ENCODE measurements at places on chromosomes 16 and 17.

- no peak for DNase-seq
Observed at GRCh38 chr17:5592382-5592781, 8.1 kb upstream of the NLRP1 start.

GRCh38 chr17:302300-302698, 50.3 kb downstream of the RPH3AL start:
- no peak for DNase-seq

DNA sequence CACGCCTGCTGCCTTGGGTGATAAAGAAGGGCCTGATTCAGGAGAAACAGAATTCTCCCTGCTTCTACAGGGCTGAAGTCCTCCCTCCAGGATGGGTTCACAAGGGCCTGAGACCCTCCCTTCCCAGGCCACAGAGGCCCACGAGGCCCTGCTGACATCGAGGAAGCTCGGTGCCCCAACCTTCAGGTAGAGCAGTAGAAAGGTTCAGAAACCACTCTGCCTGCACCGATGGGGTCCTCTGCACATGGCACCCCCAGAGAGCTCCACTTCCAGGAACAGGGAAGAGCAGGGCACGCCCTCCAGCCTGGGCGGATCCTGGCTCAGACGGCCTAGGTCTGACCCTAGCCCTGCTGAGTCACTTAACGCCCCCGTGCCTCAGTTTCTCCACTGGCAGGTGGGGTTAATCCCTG, 773 bp downstream of the CENPX start:
- DNase-seq, result no peak

DNA sequence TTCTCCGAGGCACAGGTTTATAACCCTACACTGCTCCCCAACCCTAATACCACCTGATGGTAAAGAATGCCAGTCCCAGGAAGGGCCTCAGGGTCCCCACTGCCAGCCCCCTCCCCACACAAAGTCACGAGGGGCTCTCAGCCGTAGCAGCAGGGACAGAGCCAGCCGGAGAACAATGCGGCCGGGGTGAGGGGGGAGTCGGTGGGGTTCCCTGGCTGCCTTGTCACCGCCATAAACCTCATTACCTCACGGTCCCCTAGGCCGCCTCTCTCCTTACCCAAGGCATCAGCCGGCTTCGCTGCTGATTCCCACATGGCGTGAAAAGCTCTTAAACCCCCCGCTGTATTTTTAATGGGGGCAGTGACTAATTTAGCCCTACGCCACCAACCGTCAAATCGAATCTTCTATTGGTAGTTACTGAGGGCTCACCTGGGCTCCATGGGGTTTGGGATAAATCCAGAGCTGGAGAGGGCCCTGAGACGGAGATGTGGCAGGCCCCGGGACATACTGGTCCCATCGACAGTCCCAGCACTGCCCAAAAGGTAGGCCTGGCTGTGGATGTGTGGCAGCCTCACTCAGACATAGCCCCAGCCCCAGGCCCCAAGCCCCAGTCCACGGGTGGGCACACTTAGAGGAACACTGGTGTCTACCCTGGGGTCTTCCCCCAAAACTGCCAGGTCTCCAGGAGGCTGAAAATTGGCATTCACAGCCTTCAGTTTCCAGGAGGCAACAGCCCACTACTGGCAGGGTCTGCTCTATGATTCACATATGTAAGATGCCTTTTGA, 115.3 kb downstream of the C16orf78 start:
- DNase-seq, result no peak

DNA sequence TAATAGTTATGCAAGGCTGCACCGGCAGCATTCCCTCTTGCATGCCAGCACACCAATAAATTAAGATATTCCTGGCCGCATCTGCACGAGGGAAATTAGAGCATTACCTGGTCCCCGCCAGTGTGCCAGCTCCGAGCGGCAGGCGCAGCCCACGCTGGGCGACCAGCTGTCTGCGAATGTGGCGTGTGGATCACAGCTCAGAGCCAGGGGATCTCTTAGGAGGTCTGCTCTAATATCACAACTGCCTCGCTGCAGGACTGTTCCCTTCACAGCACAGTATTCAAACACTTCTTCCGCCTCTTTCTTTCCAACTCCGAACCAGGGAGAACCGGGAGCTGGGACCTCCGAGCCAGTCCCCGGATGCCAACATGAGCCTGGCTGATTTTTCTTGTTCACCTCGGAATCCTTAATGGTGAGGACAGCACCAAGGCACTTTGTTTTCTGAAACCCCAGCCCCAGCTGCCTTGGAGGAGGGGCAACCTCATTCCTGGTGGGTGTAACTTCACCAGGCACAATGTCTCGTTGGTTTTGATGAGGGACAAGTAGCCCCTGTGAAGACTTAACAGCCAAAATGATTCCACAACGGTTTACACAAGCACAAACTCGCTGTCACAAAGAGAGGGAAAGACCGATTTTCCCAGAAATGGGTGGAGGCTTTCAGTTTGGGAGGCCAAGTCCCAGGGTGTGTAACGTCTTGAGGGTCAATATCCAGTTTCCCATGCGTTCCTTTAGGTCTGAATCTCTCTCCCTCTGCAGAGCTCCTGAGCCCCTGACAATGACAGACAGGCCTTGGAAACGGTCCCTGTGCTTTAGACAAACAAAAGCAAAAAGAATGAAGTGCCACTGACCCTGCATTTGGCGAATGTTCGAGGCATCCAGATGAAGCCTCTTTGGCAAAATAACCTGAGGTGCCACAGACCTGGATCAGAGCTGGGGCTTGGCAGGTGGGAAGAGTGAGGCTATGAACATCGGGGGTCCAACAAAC, 213.2 kb downstream of the C16orf78 start:
- no peak for DNase-seq

GRCh38 chr16:81601008-81601428, 156.4 kb downstream of the CMIP start:
- no peak for DNase-seq

DNA sequence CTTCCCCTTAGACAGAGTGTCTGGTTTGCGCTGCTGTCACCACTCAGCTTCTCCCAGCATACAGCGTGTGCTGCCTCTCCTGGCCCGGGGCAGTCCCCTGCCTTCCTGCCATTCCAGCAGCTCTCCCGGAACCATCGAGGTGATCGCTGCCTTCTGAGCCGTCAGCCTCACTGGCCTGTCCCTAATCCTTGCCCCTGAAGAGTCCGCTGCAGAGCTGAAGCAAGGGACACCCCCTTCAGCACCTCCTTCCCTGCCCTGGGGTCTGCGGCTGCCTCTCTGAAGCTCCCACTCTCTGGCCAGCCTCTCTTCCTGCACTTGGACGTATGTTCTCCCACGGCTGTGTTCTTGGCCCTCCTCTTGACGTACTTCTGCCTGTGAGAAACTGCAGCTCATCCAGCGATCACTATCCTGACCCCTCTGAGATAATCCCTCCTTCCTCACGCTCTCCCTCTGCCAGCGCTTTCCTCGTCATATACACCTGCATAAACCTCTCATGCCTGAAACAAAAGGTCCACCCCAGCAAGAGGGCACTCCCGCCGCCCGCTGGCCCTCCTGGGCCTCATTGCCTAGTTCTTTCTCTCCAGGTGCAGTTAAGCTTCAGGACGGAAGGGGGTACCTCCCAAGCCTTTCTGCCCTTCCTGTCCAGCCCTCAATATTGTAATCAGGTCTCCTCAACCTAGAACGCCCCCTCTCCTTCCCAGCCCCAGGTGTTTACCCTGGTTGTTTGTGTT, 220.6 kb upstream of the CHMP6 start:
- DNase-seq, result no peak

DNA sequence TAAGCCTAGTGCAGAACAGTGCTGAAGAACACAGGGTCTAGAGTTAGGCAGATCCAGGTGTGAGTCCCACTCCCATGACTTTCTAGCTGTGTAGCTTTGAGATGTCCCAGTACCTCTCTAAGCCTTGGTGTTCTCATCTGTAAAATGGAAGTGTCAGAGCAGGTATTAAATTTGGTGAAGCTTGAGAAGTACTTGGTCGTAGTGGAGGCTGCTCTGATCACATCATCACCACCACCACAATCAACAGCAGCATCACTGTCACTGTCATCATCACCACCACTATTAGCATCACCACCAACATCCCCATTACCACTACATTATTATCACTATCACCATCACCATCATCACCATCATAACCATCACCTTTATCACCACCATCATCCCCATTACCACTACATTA, 132.1 kb downstream of the CMIP start:
- DNase-seq, result no peak

DNA sequence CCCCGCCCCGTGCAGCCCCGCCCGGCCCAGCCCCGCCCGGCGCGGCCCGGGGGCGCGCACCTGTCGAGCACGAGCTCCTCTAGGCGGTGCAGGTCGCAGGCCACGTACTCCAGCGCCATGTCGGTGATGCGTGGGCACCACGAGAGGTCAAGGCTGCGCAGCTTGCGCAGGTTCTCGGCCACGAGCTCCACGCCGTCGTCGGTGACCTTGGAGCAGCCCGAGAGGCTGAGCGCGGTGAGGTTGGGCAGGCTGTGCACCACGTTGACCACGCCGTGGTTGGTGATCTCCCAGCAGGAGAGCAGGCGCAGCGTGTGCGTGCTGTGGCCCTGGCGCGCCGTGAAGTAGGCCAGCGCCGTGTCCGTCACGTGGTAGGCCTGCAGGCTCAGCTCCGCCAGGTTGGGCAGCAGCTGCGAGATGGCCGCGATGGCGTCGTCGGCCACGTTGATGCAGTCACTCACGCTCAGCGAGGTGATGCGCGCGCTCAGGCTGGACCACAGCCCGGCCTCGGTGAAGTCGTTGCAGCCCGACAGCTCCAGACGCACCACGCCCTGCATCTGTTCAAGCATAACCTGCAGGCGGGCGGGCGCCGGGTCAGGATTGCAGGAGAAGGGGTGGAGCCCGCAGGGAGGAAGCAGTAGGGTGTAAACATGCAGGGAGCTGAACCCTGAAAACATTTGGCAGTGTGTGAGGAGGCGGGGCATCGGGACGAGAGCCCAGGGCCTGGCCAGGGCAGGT, 5.3 kb upstream of the WDR24 start:
- DNase-seq, result no peak

GRCh38 chr16:12480286-12480685, 323.4 kb downstream of the CPPED1 start:
- DNase-seq, result no peak

DNA sequence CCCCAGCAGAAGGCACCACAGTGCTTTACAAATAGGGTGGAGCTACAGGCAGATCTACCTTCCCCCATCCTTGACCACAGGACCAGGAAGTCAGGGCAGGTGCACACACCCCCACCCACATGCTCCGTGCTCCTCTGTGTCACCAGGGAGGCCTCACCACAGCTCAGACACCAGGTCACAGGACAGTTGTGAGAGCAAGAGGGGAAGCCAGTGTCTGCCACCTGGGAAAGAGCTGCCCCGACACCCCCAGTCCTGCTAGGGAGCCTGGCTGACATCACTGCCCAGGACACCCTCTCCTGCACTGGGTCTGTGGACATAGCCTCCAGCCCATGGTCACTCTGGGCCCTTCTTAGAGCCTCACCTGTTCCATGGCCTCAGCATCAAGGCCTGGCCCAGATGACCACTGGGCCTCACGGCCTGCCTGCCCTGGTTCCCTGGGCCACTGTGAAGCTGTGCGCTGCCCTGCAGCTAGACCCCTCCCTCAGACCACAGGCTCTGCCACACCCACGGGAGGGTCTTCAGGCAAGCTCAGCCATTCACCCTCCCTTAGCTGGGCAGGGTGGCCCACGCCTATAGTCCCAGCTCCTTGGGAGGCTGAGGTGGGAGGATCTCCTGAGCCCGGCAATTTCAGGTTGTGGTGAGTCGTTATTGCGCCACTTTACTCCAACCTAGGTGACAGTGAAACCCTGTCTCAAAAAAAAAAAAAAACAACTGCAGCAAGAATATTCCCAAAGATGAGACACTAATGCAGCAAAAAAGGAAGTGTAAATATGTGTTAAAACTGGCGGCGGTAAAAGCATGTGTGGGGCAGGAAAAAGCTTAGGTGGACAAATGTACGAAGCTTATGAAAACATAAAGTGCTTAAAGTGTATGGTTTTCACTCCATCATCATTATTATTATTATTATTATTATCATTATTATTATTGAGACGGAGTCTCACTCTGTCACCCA, 14.2 kb downstream of the POLR3K start:
- no peak for DNase-seq

DNA sequence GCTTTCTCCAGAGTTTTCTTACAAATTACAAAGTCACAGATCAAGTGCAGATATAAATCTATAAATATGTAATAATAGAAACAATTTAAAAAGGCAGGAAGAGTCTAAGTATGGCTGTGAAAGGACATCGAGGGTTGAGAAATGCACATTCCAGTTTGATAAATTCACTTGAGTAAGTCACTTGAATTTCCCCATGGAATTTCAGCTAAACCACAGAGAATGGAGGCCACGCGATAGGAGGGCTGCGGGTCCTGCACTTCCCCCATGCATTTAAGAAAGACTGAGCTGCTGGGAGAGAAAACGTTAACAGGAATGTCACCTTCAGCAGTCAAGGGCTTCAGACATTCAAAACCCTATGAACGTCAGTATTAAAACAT, 6.1 kb upstream of the MXRA7 start:
- no peak for DNase-seq

DNA sequence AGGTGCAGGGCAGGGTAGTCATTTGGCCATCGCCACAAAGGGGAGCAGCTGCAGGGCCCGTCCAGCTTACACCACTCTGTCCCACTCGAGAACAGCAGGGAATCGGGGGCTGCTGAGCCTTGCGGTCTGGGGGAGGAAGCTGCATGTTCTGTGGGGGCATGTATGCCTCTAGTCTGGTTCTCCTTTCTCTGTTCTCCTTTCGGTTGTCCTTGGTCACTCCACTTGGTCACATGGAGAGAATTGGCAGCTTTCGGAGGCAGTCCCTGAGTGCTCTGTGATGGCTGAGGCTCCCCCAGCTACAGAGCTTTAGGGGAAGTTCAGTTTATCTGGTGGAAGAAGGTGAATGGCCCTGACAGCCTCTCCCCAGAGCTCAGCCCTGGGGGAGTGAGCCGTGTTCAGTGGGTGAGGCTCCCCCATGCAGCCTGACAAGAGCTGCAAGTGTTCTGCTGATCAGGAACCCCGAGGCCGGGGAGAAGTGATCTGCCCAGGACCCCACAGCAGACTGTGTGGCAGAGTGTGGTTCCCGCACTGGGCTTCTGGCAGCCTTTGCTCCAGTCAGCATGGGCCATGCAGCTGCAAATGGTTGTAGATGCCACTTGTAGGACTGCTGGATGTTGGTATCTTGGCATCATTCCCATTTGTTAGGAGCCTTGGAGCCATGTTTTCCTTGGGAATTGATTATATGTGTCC, 22.3 kb upstream of the SMPD3 start:
- no peak for DNase-seq

GRCh38 chr16:63283721-63284120, 1247.5 kb upstream of the CDH8 start:
- no peak for DNase-seq

- no peak for DNase-seq
Observed at GRCh38 chr17:63658366-63658765, 36.1 kb downstream of the MAP3K3 start.

DNA sequence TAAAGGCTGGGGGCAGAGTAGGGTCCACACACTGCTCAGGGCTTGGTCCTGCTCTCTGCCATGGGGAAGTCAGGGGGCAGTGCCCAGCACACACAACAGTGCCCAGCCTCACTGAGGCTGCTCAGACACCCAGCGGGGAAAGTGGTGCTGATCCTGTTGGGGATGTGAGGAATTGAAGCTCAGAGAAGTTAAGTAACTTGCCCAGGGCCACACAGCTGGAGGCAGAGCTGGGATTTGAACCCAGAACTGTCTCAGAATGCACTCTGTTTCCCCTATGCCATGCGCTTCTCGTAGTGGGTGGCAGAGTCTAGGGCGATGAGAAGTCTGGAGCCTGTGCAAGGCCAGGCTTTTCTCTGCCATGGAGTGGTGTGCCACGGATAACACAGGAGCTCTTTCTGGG, 59.3 kb downstream of the SDK2 start:
- DNase-seq, result no peak

- no peak for DNase-seq
Observed at GRCh38 chr17:72447251-72447640, 326.4 kb downstream of the SOX9 start.

- DNase-seq, result no peak
Observed at GRCh38 chr16:2929693-2930092, 18.0 kb downstream of the FLYWCH1 start.
